Stimulated activated CD8-positive, alpha-beta memory T cell treated with anti-CD3 and anti-CD28 coated beads, Interleukin-15, amount 100 ng/mL, for 1 hour (primary cell): ENCODE measurements at places on chromosomes 12 and 14.

- DNase-seq: no peak
These were observed 31.8 kb upstream of the RAD51AP1 start for GRCh38 chr12:4506870-4507269.

GRCh38 chr12:32159381-32159780 lies 52.7 kb downstream of the BICD1 start:
- no peak for DNase-seq

- DNase-seq: no peak
These were observed 60.8 kb upstream of the EIF5 start for GRCh38 chr14:103273145-103273744.

- DNase-seq: no peak
These were observed 24.9 kb upstream of the SPPL3 start for GRCh38 chr12:120928864-120929652.

DNA sequence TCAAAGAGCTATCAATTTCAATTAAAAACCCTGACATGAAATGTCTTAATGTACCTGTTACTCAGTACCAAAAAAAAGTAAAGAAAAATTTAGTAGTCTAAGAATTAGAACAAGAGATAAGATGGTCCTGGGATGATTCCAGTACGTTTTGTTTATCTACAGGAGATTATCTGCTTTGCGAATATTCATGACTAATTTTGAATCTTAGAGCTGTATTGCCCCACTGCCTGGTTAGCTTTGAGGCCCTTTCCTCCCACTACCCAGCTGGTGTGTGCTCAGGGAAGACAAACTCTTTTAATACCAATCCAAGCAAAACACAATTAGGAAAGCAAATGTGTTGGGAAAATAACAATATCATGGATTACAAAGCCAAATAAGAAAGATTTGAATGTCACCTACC lies 263.5 kb downstream of the FOXG1 start:
- no peak for DNase-seq

DNA sequence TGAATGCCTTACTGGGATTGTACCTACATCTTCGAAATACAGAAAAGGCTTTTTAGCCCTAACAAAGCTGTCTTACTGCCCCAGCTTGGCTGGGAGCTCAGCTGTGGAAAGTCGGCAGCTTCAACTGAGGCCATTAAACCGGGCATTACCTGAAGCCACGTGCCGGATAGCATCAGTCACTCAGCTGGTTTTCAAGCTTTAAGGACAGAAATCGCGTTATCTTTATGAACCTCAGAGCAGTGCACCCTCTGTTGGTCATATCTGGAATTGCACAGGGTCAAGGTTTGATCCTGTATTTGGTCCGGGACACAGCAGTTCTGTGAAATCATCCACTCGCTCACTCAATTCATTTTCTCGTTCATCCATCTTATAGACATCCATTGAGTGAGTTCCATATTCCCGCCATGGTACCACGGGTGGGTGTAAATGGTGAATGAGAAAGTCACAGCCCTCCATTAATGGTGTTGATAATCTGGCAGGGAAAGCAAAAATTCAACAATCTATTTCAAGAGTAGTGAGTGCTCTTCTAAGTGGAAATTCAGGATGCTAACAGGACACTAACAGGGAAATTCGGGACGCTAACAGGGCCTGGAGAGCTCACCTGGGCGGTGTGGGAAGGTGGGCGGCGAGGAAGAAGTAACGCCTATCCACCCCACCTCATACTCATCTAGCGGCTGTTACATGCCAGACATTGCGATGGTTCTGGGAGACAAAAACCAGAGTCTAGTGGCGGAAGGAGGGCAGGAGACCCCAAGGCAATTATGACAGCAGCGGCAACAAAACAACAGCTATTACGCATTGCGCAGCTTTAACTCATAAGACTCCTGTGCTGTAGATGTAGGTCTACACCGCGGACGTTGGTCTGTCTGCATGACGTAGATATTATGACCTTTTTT lies 60.6 kb upstream of the TCL1A start:
- DNase-seq: peak; percentile 35

GRCh38 chr14:21072031-21072473 lies 1.9 kb downstream of the ARHGEF40 start:
- DNase-seq: no peak

GRCh38 chr12:34033628-34034296 lies 11.5 kb downstream of the ALG10 start:
- no peak for DNase-seq

GRCh38 chr12:27012239-27012981 lies 1.8 kb downstream of the TM7SF3 start:
- no peak for DNase-seq
